ENCODE measurements at places on chromosomes 2 and 18.

GRCh38 chr18:37661478-37661877 is 95.9 kb upstream of the CELF4 start:
- no peak for DNase-seq

DNA sequence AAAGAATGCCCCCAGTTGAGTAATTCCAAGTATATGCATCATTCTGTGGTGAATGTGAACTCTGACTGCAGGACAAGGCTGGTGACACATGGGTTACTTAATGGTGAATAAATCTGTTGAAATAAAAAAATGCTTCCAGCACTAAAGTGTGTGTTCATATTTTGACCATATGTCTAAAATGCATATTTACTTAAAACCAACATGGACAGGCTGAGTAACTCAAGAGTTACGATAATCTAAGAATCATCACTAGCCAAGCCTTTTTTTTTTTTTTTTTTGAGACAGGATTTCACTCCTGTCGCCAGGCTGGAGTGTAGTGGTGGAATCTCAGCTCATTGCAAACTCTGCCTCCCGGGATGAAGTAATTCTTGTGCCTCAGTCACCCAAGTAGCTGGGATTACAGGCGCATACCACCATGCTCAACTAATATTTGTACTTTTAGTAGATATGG is 47.1 kb upstream of the CCBE1 start:
- no peak for DNase-seq

- DNase-seq = peak; percentile 94
Observed at GRCh38 chr2:231709981-231710798, 1.9 kb downstream of the PTMA start.

DNA sequence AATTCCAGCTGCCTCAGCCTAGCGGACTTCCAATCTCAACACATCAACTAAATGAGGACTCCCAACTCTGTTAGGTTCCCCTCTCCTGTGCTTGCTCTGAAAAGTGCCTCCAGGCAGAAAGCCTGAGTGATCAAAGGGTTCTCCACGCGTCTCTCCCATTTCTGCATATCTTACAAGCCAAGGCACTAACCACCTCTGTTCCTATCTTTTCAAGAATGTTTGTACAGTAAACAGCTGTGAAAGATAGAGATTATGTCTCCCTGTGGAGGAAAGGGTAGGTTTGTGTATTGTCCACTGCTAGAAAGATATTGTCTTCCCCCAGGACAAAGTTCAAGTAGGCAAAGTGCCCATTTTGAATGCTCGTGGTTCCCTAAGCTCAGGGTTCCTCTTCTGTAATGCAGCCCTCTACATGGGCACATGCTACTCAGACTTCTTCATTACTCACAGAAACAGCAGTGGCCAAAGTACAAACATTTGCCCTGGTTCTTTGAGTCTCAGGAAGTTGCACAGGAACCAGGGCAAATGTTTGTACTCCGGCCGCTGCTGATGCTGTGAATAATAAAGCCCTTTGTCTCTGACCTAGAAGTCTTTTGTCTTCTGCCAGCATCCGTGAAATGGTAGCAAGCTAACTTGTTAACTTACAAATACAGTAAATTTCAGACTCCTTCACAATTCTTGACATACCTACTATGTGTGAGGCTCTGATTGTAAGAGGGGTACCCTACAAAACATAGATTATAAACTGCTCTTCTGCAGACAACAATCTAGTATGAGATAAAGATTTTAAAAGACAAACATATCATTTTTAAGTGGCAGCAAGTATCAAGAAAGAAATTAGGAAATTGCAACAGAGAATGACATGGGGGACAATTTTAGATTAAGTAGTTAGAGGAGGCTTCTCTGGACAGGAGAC is 44.5 kb downstream of the PKDCC start:
- DNase-seq = peak; percentile 93

- DNase-seq = no peak
Observed at GRCh38 chr2:180385601-180386201, 378.6 kb upstream of the CWC22 start.

DNA sequence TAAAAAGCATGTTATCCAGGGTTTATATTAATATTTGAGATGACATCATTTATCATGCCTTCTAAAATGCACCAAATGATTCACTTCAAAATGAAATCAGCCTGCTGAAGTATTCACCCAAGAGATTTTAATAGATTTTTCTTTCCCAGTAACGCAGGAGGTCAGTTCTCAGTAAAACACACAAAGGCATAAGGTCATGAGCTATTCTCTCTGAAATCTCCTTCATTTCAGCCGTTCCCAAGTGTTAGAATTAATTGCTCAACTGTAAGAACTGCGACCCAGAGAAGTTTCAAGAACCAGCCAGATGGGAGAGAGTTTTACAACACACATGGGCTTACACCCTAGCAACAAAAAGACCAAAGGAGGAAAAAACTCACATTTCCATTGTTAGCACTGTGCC is 84.2 kb upstream of the PHLPP1 start:
- DNase-seq = no peak

DNA sequence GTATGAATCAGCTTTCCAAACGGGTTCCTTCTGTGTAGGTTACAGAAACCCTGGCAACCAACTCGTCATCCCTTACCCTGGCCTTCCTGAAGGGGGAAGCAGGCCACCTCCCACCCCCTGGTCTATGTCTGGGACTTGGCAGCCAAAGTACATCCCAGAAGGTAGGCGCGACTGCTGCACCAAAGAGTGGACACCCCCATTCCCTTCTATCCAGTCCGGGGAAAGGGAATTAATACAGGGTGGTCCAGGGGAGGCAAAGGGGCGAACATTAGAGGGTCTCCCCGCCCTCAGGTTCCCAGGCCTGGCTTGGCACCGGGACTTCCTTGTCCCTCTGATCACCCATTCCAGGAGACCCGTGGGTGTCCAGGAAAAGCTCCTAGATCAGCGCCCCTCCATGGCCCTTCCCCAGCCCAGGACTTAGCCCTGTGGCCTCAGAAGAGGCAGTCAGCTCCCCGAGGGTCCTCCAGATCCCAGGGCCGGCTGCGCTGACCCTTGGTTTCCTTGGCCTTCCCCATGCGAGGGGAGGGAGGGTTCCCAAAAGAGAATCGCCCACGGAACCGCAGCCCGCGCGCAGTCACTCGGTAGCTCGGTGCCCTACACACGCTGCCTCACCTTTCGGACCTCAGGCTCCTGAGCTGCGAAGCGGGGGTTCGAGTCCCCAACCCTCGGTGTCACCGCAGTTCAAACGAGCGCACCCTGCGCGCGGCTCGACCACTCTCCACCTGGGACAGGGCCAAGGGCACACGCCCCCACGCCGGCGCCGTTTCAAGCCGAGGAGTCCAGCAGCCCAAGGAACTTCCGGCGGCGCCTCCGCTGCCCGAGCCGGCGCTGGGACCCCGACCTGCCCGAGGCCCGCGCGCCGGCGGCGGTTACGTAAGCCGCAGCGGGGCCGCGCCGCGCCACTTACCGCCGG is at the start of gene PER2:
PER2 (minus strand) TSS at position 874 of the 913 bp plus-strand sequence. CDS start 10,674 bp downstream, outside the sequence.
- peak; percentile 91 for DNase-seq

GRCh38 chr18:11857177-11857887 is 6.1 kb downstream of the CHMP1B start:
- DNase-seq = peak; percentile 99

- DNase-seq = no peak
Observed at GRCh38 chr2:109124982-109125592, 3.9 kb upstream of the SH3RF3 start.

DNA sequence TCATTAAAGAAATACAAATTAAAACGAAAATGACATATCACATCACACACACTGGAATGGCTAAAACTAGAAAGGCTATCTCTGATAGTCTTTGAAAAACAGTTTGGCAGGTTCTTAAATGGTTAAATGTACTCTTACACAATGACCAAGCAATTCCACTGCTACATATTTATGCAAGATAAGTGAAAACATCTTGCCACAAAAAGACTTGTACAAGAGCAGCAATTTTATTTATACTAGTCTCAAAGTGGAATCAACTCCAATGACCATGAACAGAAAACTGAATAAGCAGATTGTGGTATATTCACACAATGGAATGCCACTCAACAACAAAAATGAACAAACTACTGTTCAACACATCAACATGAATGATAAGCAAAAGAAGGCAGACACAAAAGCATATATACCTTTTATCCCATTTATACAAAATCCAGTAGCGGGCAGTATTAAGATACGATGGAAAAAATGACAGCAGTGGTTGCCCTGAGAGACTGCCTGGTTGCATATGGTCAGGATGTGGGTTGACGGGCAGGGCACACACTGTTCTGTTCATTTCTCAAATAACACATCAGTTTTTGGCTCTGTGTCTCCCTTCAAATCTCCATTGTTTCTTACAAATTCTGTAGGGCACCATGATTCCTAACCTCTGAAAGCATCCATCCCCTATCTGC is 25.4 kb downstream of the SP100 start:
- DNase-seq = no peak

DNA sequence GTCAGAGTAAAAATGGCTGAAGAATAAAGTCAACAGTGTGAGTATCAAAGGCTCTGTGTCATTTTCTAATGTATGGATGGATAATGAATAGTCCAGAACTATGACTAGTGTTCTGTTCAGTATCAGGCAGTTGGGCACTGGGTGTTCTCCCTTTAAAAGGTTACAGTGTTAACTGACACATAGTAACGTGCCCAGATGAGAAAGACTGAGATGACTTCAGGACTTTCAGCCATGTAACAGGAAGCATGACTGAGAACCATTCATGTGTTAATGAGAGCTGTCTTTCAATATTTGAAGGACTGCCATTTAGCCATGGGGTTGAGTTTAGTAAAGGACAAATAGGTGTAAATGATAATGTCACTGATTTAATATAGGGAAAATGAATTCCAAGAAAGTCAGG is 187.1 kb downstream of the GULP1 start:
- DNase-seq = no peak

DNA sequence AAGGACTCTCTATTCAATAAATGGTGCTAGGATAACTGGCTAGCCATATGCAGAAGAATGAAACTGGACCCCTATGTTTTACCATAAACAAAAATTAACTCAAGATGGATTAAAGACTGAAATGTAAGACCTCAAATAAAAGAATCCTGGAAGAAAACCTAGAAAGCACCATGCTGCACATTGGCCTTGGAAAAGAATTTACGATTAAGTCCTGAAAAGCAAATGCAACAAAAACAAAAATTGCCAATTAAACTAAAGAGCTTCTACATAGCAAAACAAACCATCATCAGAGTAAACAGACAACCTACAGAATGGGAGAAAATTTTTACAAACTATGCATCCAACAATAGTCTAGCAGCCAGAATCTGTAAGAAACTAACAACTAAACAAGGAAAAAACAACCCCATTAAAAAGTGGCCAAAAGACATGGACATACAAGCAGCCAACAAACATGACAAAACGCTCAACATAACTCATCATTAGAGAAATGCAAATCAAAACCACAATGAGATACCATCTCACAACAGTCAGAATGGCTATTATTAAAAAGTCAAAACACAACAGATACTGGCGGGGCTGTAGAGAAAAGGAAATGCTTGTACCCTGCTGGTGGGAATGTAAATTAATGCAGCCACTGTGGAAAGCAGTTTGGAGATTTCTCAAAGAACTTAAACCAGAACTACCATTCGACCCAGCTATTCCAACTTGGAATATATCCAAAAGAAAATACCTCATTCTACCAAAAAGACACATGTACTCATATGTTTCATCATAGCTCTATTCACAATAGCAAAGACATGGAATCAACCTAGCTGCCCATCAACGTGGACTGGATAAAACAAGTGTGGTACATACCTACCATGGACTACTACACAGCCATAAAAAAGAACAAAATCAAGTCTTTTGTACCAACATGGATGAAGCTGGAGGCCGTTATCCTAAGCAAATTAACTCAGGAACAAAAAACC is 30.6 kb downstream of the SEPTIN10 start:
- DNase-seq = no peak

DNA sequence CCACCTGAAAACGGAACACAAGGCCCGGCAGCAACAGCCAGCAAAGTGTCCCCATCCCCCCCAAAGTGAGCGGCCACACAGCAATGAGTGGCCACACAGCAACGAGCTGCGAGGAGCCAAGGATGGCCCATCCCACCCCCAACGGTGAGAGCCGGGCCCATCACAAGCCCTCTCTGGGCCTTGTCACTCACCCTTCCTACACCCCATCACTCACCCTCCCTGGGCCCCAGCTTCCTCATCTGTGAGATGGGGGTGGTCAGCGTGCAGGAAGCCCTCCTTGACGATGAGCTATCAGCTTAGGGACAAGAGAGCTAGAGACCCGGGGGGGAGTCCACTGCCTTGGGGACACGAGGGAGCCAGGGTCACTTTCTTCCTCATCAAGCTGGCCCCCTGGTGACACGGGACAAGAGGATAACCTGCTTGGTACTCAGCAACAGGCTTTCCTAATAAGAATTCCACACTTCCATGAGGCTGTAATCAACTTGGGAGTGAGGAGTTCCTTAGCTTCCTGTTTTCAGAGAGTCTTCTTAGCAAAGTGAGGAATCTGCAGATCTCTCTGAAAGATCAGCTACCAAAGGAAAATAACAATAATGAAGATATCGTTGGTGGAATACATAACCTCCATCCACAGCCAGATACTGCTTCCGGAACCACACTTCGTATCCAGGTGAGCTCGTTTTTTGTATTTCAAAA is 92.8 kb downstream of the HDAC4 start:
- DNase-seq = no peak

GRCh38 chr2:9552219-9553178 is 3.1 kb downstream of the ADAM17 start:
- peak; percentile 96 for DNase-seq

GRCh38 chr2:109701362-109701761 is 87.2 kb downstream of the SOWAHC start:
- no peak for DNase-seq

DNA sequence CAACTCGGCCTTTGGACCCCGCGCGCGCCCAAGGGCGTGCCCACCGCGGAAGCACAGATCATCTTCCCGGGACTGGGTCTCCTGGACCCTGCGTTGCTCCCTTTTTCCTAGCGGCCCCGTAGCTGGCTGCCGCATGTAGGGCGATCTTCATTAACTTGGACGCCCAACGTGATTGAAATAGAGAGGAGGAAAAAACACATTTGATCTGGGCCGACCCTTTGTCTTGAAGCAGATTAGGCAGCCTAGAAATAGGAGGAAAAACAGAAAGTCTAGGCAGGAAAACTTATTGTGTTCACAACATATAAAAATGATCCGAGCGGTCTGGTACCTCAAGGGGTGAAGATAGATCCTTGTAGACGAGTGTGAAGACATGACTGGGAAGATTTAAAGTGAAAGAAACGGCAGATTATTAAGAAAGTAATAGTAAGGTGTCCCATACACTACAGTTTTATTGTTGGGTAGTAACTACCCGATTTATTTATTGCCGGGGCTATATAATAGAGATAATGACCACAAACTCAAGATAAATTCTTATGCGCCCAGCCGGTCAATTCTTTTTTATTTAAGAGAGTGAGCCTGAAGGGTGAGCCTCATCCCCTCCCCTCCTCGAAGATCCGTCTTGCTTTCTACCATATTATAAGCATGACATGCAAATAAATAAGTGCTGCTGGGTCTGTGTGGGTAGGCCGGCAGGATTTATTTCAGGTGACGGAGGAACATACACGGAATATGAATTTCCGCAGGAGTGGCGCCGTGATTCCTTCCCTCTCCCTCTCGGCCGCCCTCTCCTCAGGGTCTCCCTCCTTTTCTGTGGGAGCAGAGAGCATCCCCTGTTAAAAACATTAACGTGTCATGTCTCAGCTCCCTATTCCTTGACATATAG is 147.4 kb downstream of the MEIS1 start:
- no peak for DNase-seq

- DNase-seq = no peak
Observed at GRCh38 chr2:111986116-111986900, 68.8 kb upstream of the TMEM87B start.

GRCh38 chr2:72128059-72128842 is 19.4 kb downstream of the CYP26B1 start:
- no peak for DNase-seq
